Activated T-cell treated with anti-CD3 and anti-CD28 coated beads, Interleukin-2, amount 50 U/mL, for 24 hours (primary cell): ENCODE measurements at places on chromosomes 12 and 14.

GRCh38 chr14:102986810-102987579, 64.5 kb downstream of the AMN start:
- no peak for DNase-seq
- H3K36me3 ChIP-seq, result peaks cover 7% of the 10 kb centered on the region
- H3K27ac ChIP-seq, result no peak overlapping the region

DNA sequence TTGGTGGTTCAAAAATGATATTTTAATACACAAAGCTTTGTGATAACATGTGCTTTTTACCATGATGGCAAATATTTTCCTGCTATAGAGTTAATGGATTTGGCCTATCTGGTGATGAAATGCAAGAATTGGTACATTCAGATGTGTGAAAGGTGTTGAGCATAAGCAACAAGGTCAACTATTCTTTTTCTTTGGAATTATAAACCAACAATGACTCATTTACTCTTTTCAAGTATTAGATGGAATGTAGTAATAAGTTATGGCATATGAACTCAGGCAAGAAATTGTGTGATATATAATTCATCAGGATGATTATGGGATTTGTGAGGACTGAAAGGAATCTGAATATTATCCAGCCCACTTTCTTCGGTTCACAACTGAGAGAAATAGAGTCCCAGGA, 471.4 kb downstream of the ETNK1 start:
- no peak overlapping the region for H3K4me3 ChIP-seq
- no peaks in the 10 kb centered on the region for H3K4me1 ChIP-seq
- H3K27me3 ChIP-seq, result no peaks in the 10 kb centered on the region

GRCh38 chr14:74501135-74501614, 7.6 kb downstream of the ISCA2 start:
- DNase-seq, result peak; percentile 26
- H3K27ac ChIP-seq, result no peak overlapping the region
- peaks cover 8% of the 10 kb centered on the region for H3K36me3 ChIP-seq
- peaks cover 2% of the 10 kb centered on the region for H3K4me1 ChIP-seq
- H3K27me3 ChIP-seq, result no peaks in the 10 kb centered on the region

- peaks cover 5% of the 10 kb centered on the region for H3K4me1 ChIP-seq
- no peak overlapping the region for H3K4me3 ChIP-seq
- H3K27ac ChIP-seq, result no peak overlapping the region
- no peaks in the 10 kb centered on the region for H3K27me3 ChIP-seq
- no peak for DNase-seq
- no peaks in the 10 kb centered on the region for H3K36me3 ChIP-seq
These were observed 469.8 kb downstream of the ZFP36L1 start for GRCh38 chr14:68322940-68323620.

DNA sequence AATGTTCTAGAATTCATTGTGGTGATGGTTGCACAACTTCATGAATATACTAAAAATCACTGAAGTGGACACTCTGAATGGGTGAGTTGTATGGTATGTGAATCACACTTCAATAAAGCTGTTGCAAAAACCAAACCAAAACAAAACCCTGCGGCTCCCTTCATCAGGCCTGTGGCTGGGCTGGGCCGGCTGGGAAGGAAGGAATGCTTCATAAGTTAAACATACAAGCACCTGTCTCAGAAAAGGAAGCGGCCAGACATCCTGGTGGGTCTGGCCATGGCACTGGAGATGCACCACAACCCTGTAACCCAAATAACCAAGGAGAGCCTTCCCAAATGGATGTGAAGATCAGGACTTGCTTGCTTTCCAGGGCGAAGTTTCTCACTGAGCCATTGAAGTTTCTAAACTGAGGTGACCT, 34.9 kb downstream of the TTC7B start:
- no peaks in the 10 kb centered on the region for H3K36me3 ChIP-seq
- H3K27me3 ChIP-seq, result no peaks in the 10 kb centered on the region
- H3K27ac ChIP-seq, result no peak overlapping the region
- H3K4me3 ChIP-seq, result no peak overlapping the region
- no peaks in the 10 kb centered on the region for H3K4me1 ChIP-seq
- DNase-seq, result no peak

DNA sequence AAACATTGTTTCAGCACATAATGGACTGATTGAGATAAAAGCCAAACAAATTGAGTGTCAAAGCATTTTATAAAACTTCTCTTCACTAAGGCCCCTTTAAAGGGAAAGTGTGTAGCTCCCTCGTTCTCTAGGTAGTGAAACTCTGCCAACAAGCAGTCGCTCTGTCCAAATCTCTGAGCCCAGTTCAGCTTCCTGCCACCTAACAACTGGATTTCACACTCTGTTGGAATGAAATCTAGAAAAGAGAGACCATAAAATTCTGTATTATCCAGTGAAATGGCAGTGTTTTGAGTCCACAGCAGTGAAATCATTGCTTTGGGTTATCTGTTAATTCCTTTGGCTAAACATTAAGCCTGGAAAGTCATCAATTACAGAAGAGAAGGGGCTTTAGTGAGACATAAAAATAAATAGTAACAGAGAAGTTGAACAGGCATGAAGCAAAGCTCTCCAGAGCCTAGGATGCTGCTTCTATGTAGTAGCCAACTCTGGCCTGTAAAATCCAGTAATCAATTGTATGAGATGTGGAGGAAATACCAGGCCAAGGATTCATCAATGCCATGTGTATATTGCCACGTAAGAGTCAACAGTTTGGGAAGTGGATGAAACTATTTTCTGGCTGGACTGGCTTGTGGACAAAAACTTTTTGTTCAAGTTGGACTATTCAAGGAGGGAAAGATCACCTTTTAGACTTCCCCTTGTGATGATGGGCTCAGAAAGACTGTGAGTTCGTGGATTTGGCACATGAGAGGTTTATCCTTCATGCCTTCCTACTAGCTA, 122.5 kb downstream of the WIF1 start:
- no peaks in the 10 kb centered on the region for H3K4me1 ChIP-seq
- H3K36me3 ChIP-seq, result no peaks in the 10 kb centered on the region
- no peak overlapping the region for H3K27ac ChIP-seq
- peaks cover 28% of the 10 kb centered on the region for H3K27me3 ChIP-seq
- no peak for DNase-seq

DNA sequence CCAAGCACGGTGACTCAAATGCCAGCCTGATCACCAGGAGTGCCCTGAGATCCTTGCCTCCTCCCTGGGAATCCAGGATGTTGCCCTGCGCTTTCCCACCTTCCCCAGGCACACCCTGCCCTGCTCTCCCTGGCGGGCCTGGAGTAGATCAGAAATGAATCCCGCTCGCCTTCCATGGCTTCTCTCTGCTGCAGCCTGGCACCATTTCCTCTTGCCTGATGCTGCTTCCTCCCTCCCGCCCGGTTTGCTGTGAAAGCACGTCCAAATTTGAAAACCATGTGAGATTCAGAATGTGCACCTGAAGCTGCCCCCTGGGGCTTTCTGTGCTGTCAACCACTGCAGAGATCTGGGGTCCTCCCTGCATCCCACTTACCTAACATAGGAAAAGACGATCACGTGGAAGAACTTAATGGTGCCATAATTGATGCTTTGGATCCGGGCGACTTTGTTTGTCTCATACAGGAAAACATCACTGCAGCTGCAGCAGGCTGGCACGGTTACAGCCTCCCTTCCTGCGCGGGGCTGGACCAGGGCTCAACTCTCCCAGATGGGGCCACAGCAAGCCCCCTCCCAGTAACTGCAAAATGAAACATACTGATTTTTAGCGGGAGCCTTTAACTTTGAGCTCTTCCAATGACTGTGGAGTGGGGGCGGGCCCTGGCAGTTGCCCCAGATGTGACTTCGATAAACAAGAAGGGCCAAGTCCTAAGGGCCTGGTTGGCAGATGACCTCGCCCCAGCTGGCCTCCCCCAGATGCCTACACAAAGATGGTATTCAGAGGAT, 24.9 kb upstream of the C12orf76 start:
- peak; percentile 60 for DNase-seq
- peak overlapping the region; percentile 80 for H3K4me3 ChIP-seq
- no peaks in the 10 kb centered on the region for H3K27me3 ChIP-seq
- H3K27ac ChIP-seq, result peak overlapping the region; percentile 52

GRCh38 chr14:71135911-71136310, 228.7 kb downstream of the PCNX1 start:
- H3K4me1 ChIP-seq, result peaks cover 12% of the 10 kb centered on the region
- H3K27me3 ChIP-seq, result peaks cover 4% of the 10 kb centered on the region
- H3K27ac ChIP-seq, result no peak overlapping the region
- no peak for DNase-seq
- no peaks in the 10 kb centered on the region for H3K36me3 ChIP-seq

GRCh38 chr12:127687181-127687580, 579.8 kb upstream of the TMEM132C start:
- H3K27me3 ChIP-seq, result no peaks in the 10 kb centered on the region
- H3K4me3 ChIP-seq, result no peak overlapping the region
- H3K27ac ChIP-seq, result no peak overlapping the region
- no peaks in the 10 kb centered on the region for H3K4me1 ChIP-seq
